ENCODE measurements at places on chromosomes 6 and 20.
A peak's percentile ranks its signal among the peaks of the same experiment; 100 is the strongest.

GRCh38 chr6:64230530-64230929, 594.9 kb downstream of the PHF3 start:
- DNase-seq, result no peak
- H3K27ac ChIP-seq, result no peak overlapping the region
- no peaks in the 10 kb centered on the region for H3K36me3 ChIP-seq
- no peaks in the 10 kb centered on the region for H3K4me1 ChIP-seq

GRCh38 chr6:97674802-97675201, 391.8 kb upstream of the MMS22L start:
- peaks cover 1% of the 10 kb centered on the region for H3K4me1 ChIP-seq
- no peak overlapping the region for H3K27ac ChIP-seq
- DNase-seq, result no peak
- H3K27me3 ChIP-seq, result no peaks in the 10 kb centered on the region
- H3K4me3 ChIP-seq, result no peak overlapping the region

DNA sequence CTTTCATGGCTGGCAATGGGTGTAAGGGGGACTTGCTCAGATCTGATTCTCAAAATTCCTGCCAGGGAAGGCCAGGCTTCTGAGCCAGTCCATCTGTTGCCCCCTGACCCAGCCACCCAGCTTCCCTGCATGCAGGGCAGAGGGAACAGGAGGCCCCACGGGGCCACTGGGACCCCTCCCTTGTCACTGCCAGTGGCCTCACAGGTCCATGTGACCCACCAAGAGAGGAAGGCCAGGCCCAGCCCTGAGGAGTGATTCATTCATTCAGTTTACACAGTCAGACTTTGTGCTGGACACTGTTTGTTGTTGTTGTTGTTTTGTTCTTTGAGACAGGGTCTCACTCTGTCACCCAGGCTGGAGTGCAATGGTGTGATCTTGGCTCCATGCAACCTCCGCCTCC, 39.5 kb downstream of the UBE2V1 start:
- no peaks in the 10 kb centered on the region for H3K27me3 ChIP-seq
- H3K36me3 ChIP-seq, result no peaks in the 10 kb centered on the region
- peaks cover 33% of the 10 kb centered on the region for H3K4me1 ChIP-seq
- H3K4me3 ChIP-seq, result no peak overlapping the region

- DNase-seq, result no peak
- H3K4me1 ChIP-seq, result peaks cover 30% of the 10 kb centered on the region
- H3K4me3 ChIP-seq, result no peak overlapping the region
- no peaks in the 10 kb centered on the region for H3K36me3 ChIP-seq
- no peak overlapping the region for H3K27ac ChIP-seq
Measured at GRCh38 chr6:45448417-45449389, 71.0 kb upstream of the SUPT3H start.

DNA sequence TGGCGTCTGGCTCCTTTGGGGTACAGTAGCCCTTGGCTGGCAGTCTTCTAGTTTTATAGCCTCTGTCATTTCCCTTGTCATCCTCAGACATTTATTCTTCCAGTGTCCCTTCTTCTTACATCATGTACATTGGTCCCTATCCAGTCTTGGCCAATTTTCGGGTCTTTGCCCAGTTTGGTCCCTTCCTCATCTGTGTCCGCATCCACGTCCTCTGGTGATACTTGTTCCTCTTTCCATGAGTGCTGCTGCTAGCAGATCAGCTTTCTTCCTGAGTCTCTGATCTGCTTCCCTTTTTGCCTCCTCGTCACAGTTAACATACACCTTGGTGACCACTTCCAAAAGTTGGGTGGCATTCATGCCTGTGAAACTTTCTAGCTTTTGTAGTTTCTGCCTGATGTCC, 86.2 kb upstream of the GPR6 start:
- DNase-seq, result no peak
- no peaks in the 10 kb centered on the region for H3K27me3 ChIP-seq
- H3K36me3 ChIP-seq, result no peaks in the 10 kb centered on the region
- no peak overlapping the region for H3K27ac ChIP-seq
- no peak overlapping the region for H3K4me3 ChIP-seq

DNA sequence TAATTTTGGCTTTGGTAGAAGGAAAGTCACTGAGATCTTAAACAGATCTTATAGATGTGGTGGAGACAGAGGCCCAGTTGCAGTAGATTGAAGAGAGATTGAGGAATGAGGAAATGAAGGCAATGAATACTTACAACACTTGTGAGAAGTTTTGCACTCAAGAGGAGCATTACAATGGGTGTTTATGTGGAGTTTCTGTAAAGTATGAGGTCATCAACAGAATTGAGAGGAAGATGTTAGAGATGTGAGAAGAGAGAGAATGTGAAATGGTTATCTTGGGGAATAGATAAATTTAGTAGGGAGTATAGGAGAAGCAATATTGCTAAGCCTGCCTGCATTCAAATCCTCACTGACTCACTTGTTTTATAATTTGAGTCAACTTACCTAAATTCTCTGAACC, 83.4 kb downstream of the GFRAL start:
- no peak overlapping the region for H3K27ac ChIP-seq
- H3K4me1 ChIP-seq, result no peaks in the 10 kb centered on the region
- H3K27me3 ChIP-seq, result no peaks in the 10 kb centered on the region
- H3K36me3 ChIP-seq, result no peaks in the 10 kb centered on the region
- no peak overlapping the region for H3K4me3 ChIP-seq
- DNase-seq, result no peak

DNA sequence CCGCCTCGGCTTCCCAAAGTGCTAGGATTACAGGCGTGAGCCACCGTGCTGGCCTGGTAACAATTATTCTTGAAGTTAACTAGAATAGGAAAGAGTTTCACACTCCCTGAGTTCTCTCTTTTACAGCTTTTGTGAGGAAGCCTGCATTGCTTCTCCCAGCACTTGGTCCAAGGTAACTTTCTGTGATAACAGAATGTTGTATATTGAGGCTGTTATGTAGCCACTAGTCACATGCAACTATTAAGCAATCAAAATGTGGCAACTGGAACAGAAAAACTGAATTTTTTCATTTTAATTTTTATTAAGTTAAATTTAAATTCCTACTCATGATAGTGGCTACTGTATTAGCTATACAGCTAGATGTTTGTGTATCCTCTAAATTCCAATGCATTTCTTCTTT, 2.5 kb downstream of the TRIM38 start:
- no peaks in the 10 kb centered on the region for H3K27me3 ChIP-seq
- peak overlapping the region; percentile 75 for H3K4me3 ChIP-seq
- peaks cover 72% of the 10 kb centered on the region for H3K4me1 ChIP-seq
- peaks cover 49% of the 10 kb centered on the region for H3K36me3 ChIP-seq

DNA sequence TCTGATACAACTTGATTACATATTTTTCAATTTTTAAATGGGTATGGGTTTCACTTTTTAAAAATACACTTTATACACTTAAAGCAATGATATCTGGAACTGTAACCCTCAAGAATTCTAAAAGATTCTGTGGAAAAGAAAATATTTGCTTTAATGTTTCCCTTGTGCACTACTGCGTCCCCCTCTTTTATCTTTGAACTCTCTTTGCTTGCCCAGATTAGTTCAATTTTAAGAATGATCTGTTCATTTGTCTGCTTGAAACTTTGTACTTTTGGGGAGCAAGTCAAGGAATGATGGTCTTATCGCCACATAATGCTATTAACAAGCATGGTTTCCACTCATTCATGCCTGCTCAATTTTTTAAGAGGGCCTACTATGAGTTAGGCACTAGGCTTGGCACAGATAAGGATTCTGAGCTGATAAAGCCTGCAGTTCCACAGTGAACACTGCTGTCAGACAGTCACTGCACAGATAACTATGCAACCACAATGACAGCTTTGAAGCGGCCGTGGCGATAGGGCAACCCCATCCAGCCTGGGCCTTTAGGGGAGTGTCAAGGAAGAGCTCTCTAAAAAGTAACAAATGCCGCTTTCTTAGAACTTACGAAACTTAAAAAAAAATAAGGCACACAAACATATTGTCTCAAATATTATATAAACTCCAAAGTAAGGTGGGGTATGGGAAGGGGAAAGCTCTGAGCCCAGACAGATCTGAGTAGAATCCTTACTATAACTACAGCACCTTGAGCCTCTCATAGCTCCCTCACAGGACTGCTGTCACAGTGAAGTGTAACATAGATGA, 29.7 kb downstream of the FYN start:
- H3K36me3 ChIP-seq, result no peaks in the 10 kb centered on the region
- no peak for DNase-seq
- H3K4me1 ChIP-seq, result peaks cover 97% of the 10 kb centered on the region
- no peak overlapping the region for H3K4me3 ChIP-seq

GRCh38 chr6:63391203-63391970, 71.6 kb upstream of the LGSN start:
- no peaks in the 10 kb centered on the region for H3K4me1 ChIP-seq
- no peaks in the 10 kb centered on the region for H3K27me3 ChIP-seq
- no peak overlapping the region for H3K27ac ChIP-seq

DNA sequence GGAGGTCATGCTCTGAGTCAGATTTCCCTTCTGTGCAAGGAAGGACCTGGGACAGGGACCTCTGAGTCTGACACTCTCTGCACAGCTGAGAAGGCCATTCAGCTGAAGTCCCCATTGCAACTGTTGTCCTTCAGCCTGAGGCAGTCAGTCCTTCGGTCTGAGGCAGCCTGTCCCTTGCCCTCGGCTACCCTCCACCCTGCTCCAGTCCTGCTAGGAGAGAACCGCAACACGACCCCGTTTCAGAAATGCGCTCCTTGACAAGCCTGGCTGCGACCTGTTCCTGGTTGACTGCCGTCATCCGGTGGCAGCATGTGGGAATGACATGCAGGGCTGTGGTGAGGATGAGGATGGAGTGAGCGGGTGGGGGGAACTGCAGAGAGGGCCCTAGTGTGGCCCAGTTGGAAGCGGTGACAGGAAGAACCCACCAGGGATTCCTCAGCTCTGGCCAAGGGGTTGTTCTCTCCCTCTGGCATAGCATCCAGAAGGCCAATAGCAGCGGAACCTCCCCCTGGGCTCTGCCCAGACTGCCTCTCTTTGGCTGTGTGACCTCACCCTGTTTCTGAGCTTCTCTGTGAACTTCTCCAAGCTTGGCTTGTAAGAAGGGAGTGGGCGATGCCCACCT, 40.3 kb upstream of the ANGPT4 start:
- peaks cover 92% of the 10 kb centered on the region for H3K27me3 ChIP-seq
- no peak overlapping the region for H3K4me3 ChIP-seq
- H3K4me1 ChIP-seq, result no peaks in the 10 kb centered on the region
- peak; percentile 57 for DNase-seq
- H3K27ac ChIP-seq, result no peak overlapping the region

DNA sequence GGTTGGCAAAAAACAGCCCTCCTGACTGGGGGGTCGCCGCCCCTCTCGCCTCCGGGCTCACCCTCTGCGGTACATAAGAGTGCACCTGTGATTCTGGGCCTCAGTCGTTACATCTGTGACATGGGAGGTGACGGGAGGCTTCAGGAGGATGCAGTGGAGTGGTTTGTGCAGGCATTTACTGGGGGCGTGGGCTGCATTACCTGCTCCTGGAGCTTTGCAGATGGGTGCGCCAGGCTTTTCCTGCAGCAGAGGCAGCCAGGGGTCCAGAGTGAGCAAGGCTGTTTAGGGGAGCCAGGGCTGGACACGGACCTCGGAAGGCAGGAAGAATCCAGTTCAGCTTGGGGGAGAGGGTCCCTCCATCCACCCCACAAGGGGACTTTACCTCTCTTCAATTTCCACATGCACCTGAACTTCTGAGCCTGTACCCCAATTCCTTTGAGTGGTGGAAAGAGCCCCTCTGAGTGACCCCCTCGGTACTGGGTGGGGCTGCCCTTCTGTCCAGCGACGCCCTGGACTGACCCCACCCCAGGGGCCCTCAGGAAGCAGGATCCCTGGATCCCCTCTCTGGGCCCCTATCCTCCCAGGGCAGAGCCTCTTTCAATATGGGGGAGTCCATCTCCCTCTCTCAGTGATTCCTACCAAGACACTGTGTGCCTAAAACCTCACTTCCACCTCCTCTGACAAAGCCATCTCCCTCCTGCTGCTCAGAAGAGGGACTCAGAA, 134.0 kb downstream of the TAF4 start:
- H3K27me3 ChIP-seq, result peaks cover 35% of the 10 kb centered on the region
- peak; percentile 5 for DNase-seq
- no peak overlapping the region for H3K4me3 ChIP-seq
- no peaks in the 10 kb centered on the region for H3K36me3 ChIP-seq

- peak overlapping the region; percentile 9 for H3K27ac ChIP-seq
- DNase-seq, result no peak
- no peak overlapping the region for H3K4me3 ChIP-seq
Measured at GRCh38 chr6:36487698-36488097, 44.9 kb downstream of the KCTD20 start.

DNA sequence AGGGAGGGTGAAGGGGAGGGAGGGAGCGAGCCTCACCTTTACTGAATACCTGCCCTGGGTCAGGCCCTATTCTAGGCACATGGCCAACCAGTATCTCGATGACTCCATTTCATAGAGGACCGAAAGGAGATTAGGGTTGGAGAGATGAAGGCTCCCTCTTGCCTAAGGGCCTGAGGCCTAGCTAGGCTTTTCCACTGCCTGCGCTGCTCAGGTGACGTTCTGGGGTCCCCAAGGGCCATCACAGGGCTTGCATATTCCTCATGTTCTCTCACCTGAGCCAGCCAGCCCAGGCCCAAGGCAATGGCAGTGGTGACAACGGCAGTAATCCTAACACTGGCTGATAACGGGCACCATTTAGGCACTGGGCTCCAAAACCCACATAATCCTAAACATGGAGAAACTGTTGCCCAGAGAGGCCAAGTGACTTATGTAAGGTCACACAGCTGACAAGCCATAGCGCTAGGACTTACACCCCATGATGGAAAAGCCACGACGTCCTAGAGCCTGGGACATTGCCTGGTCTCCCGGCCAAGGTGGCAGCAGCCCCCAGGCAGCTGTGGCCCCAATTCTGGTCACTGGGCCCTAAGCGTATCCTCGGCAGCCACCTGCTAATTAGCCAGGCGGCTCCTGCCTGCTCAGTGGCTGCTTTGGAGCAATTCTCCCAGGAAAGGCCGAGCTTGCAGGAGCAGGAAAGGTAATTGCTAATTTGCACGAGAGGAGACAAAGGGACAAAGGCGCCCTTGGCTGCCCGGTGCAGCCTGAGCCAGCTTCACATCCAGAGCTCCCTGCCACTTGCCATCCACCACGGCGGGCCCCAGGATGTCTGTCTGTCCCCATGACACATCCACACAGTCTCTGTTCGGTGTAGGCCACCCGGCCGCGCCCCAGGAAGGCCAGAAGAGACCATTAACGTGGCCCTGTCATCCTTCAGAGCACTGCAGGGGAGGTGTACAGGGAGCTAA, 21.5 kb downstream of the NOL4L start:
- H3K4me1 ChIP-seq, result no peaks in the 10 kb centered on the region
- peaks cover 9% of the 10 kb centered on the region for H3K27me3 ChIP-seq
- no peak for DNase-seq
- H3K27ac ChIP-seq, result no peak overlapping the region

GRCh38 chr6:81847866-81848265, 95.4 kb upstream of the TENT5A start:
- no peak overlapping the region for H3K4me3 ChIP-seq
- DNase-seq, result no peak
- no peaks in the 10 kb centered on the region for H3K36me3 ChIP-seq

DNA sequence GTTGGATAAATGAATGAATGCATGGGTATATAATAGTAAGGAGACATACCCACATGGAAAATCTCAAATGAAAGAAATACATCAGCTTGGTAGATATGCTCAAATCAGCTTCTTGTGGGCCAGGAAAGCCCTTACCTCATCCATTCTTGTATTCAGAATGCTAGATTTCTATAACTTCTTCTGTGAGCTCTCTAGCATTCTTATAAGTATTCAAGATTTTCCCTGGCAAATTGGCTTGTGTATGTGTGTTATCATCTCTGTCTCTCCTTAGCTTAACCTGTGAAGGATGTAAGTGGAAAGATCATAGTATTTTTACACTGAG, 100.8 kb downstream of the OR2B2 start:
- no peak overlapping the region for H3K27ac ChIP-seq
- peaks cover 95% of the 10 kb centered on the region for H3K27me3 ChIP-seq
- H3K4me3 ChIP-seq, result no peak overlapping the region
- no peaks in the 10 kb centered on the region for H3K36me3 ChIP-seq
- H3K4me1 ChIP-seq, result peaks cover 36% of the 10 kb centered on the region

- DNase-seq, result no peak
- no peaks in the 10 kb centered on the region for H3K4me1 ChIP-seq
- no peak overlapping the region for H3K27ac ChIP-seq
- H3K36me3 ChIP-seq, result no peaks in the 10 kb centered on the region
Measured at GRCh38 chr6:103979308-103979707, 880.4 kb downstream of the HACE1 start.

Measured in left ventricle myocardium inferior (tissue), 1 donor.